Activated CD4-positive, alpha-beta T cell treated with anti-CD3 and anti-CD28 coated beads for 24 hours (primary cell): ENCODE measurements at places on chromosomes 12 and 14.

- DNase-seq, result no peak
Observed at GRCh38 chr12:105030820-105031807, 45.0 kb downstream of the NOPCHAP1 start.

DNA sequence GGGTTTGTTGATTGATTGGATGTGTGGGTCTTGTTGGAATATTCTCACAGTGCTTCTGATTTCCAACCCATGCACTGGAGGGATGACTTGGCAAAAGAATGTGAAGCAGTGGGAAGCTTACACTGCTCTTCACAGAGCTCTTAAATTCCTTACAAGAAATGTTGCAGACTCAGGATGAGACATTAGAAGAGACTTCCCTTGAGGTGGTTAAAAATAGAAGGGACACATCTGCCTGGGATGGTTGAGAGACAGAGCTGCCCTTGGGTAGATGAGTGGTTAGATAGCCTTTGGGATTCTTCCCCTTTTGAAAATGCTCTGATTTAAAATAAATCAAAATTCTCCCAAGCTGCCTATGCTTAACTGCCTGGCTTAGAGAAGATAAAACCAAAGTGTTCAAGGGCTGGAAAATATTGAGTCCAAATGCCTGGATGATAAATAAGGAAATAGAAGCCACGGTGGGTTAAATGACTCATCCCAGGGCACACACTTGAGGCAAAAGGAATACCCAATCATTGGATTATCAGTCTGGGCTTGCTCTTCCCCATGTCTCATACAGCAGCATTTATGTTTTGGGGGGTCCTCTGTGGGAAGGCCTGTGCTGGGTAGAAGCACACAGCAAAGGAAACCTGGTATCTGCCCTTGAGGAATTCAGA lies 264.3 kb downstream of the AKAP6 start:
- DNase-seq, result no peak

DNA sequence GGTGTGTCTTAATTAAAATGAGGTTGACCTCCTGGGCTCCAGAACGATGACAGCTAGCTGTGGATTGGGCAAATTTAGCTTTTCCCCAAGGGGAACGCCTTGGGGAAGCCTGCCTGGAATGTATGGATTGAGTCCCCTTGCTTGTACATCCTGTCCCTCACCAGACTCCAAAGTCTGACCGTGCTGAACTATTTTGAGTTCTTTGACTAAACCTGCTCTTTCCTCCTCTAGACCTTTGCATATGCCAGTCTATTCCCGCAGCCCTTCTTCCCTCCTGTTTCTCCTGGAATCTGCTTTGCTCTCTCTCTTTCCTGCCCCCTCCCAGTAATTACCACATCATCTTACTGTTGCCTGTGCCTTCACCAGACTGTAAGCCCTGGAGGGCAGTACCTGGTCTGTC lies 11.5 kb upstream of the KDM2B start:
- no peak for DNase-seq

- no peak for DNase-seq
Observed at GRCh38 chr12:13241833-13242488, 45.4 kb downstream of the EMP1 start.

GRCh38 chr14:61360796-61361525 lies 39.6 kb downstream of the PRKCH start:
- DNase-seq, result no peak

GRCh38 chr14:52307376-52307775 lies 6.7 kb upstream of the PTGER2 start:
- no peak for DNase-seq

DNA sequence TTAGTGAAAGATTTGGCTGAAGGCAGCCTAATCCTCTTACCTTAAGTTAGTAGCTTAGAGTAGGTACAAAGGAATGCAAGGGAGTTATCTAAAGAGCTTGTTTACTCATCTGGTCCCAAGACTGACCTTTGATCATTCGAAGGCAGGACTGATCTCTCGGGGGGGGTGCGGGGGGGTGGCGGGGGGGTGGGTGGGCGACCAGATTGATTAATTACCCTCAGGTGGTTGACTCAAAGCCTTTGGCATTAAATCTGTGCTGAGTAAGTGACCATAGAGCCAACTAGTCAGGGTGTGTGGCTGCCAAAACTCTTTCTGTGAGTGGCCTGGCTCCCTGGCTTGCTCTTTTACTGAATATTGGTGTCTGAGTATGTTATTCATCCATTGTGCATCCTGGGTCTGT lies 731.9 kb upstream of the FBXO33 start:
- no peak for DNase-seq

DNA sequence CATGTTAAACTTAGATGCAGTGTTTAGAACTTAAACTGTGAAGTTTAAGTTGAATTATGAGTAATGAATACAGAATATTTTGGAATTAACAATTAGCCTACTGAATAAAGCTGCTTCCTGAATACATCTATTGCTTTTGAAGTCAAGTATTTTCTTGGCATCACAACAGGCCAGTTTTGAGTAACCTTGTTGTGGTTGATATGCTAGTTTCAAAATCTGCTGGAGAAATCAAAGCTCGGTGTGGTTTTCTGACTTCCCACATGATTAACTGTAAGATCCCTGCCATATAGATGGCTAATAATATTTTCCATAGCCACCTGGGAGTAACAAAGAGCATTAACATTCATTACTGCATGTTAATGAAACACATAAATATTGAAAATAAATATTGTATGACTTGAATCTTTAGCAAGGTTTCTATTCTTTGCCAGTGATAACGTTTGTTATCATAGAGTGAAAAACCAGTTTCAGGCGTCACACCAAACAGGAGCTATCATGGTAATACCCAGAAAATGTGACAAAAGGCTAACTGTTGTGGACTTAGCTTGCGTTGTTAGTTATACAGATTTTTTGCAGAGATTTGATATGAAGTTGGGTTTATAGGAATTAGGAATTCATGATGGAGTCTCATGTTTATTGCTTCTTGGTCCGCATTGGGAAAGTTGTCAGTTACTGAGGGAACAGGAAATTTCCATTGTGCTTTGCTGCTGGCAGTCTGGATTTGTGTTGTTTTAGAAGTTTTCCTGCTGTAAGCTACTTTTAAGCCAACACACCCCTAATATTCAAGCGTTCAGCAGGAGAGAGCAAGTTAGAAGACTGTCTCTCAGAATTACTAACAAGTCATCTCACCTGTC lies 32.1 kb downstream of the PPFIBP1 start:
- DNase-seq, result no peak

DNA sequence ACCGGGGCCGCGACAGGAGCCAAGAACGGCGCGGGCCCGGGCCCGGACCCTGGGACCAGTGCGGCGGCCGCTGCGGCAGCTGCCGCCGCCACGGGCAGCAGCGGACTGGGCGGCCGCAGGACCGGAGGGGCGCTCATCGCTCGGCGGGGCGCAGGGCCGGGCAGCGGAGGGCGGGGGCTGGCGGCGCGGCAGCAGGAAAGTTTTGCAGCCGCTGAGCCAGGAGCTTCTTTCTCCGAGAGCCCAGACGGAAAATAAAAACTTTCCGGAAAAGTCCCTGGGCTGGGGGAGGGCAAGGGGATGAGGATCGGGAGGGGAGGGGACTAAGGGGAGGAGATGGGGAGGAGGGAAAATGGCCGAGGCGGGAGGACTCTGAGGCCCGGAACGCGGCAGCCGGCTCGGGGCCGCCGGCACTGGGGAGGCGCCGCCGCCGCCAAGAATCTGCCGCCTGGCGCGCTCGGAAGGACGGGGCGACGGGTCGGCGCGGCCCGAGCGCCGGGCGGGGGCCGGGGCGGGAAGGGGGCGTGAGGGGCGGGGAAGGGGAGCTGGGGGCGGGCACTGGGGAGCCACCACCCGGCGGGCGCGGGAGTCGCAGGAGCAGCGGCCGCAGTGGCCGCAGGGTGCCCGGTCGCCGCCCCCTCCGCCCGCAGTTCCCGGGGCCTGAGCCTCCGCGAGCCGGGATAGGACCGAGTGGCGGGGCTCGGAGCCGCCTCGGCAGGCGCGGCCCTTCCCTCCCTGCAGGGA lies at the start of gene PRKD1:
Gene PRKD1, minus strand, starts transcription at position 472 of the 741 bp plus-strand sequence.
- no peak for DNase-seq

DNA sequence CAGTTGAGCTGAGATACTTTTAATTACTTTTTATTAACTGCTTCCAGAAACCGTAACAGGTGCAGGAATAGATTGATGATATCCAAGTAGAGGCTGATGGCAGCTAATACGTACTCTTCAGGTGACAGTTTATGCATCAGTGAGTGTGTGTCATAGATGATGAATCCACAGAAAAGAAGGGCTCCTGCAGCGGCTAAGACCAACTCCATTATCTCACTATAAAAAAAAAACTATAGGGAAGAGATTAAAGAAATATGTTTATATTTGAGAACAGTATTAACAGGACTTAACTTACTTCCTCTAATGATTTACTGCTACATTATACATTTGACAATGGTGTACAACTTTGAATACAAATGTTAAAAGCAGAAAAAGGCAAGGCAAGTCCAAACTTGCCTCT lies 7.4 kb upstream of the LLPH start:
- DNase-seq, result no peak

- no peak for DNase-seq
Observed at GRCh38 chr12:130672089-130672820, 43.8 kb downstream of the RIMBP2 start.

DNA sequence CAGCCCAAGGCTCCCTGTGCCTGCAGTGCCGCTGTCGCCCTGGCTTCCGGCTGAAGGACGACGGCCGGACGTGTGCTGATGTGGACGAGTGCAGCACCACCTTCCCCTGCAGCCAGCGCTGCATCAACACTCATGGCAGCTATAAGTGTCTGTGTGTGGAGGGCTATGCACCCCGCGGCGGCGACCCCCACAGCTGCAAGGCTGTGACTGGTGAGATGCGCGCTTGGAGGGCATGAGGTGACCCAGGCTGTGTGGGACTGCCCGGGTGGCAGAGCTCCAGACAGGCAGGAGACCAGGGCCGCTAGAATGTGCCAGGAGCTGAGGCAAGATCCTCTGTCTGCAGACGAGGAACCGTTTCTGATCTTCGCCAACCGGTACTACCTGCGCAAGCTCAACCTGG lies 19.6 kb upstream of the NXPH4 start:
- DNase-seq, result no peak

GRCh38 chr12:96424601-96425000 lies 24.4 kb upstream of the CDK17 start:
- no peak for DNase-seq

DNA sequence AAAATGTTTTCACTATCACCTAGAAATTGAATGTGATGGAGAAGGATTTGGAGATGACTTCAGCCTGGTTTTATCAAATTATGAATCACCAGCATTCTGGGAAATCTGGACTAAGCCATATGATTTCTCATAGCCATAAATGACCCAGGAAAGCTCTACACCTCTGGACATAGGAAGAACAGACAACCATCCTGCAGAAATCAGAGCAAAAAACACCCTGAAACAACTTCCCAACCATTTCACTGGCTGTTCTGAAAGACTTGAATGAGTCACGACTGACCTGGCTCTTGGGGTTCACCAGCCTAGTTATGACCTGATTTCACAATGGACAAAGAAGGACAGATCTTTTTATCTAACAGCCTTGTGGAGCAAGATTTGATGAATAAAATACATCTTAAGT lies 123.8 kb downstream of the KCNH5 start:
- DNase-seq, result no peak

DNA sequence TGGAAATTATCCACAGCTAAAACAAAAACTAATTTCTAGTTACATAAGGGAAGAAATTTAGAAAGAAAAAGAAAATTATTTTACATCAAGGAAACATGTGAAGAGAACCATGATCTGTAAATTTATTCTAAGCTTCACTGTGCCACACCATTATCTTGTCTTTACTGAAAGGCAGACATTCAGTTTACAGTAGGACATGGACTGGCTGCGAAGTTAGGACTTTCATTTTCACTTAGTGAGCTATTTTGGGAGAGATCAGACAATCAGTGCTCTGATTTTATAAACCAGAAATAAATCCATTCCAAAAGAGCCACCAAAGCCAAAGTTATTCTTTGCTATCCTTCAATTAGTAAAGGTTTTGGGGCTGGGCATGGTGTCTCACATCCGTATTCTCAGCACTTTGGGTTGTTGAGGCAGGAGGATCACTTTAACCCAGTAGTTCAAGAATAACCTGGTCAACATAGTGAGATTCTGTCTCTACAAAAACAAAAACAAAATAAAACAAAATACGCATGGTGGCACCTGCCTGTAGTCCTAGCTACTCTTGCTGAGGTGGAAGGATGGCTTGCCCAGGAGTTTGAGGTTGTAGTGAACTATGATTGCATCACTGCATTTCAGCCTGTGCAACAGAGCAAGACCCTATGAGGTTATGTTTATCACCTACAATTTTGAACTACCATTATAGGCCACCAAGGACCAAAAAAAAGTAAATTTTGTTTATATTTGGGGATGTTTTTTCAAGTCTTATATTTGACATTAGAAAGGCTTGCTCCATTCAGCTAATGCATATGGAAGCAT lies 1084.8 kb upstream of the ATXN7L3B start:
- no peak for DNase-seq

DNA sequence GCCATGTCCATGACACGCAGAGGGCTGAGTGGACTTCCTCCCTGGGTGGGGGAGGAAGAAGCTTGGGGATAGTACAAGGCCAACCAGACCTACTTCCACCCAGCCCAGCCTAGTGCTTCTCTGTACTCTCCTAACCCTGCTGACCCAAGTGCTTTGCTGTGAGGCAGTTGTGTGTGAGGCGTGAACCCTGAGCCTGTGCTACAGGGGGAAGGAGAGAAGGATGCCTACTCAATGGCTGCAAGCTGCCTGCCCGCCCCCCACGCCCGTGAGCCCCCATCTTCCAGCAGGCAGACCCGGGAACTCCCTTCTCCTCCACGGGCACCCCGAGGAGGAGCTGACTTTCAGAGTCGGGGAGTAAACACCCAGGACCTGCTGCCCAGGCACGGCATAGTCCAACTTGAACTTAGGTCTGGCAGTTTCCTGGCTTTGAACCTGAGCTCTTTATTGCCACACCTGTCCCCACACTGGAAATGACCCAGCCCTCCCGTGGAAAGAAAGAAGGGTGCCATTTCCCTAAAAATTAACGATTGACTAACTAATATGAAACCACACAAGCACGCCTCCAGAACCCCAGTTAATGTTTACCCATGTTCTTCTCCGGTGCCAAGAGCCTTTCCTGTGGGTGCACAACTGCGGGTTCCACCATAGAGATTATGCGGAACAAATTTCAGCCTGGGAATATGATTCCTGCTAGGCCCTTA lies 10.8 kb downstream of the ALDH2 start:
- no peak for DNase-seq

DNA sequence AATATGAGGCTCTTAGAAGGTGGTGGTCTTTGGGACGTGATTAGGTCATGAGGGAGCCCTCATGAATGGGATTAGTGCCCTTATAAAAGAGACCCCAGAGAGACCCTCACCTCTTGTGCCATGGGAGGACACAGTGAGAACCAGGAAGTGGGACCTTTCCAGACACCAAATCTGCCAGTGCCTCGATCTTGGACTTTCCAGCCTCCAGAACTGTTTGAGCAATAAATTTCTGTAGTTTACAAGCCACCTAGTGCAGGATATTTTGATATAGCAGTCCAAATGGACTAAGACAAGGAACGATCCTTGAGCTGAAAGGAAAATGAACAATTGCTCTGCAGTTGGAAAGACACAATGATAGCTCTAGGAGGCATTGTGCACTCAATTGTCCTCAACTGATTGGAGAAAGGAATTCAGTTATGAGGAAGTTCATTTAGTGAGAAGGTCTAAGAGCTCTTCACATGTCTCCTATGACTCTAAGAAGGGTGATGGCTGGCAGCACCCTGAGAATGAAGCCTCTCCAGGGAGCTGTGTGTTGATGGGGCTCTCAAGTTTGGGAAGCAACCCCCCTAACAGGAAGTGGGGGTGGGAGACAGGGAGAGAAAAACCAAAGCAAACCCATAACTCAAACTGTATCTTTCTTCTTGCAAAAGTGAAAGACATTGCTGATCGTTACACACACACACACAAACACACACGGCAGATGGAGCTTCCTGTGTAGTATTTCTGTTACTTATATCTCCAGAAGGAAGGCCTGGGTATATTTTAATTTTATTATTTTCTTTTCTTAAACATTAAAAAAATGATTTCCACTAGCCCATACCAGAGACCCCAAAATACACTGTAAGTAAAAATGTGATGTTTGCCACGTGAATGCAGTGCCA lies 21.0 kb downstream of the CHST11 start:
- DNase-seq, result no peak
